ENCODE measurements at places on chromosomes 6 and 20. TPM values are rescaled to one million over a fixed set of nuclear protein-coding genes. Genes with fewer than 3 reads are reported as not detected.

Gene LAMA2
- 203 TPM for total RNA-seq

Gene ID4
- 34.1 TPM for total RNA-seq

Gene TRAPPC3L
- not detected for total RNA-seq

DNA sequence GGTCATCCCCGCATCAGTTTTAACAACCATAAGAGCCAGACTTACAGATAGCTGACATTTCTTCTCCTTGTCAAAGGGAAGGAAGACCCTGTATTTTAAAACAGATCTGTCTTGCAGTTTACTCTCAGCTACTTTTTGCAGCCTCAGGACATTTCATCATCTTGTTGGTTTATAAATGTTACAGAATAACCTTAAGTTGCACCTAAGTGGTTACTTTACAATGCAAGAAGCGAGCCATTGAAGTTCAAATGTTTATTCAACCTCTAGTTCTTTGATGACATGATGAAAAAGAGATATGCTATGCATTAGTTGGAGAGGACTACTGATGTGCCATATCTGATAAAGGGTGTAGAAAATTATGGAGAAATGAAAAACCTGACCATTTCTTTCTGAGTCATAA is 187.9 kb upstream of the COL21A1 start:
- DNase-seq, result no peak

GRCh38 chr6:43851204-43851865 is 81.3 kb downstream of the VEGFA start:
- DNase-seq, result no peak

DNA sequence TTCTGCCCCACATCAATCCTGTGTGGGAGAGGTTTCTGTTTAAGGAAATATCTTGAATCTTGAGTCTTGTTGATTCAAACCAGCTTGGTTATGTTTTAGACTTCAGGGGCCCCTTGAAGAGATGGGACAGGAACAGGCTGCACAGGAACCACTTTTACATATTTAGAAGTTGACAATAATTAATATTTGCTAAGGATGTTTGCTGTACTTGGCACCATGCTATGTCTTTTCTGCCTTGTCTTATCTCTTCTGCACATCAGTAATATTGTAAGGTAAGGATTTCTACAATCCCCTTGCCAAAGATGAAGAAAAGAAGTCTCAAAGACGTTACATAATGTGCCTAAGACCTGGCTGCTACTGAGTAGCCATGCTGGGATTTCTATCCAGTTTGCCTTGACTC is 48.0 kb upstream of the PMEPA1 start:
- no peak for DNase-seq

DNA sequence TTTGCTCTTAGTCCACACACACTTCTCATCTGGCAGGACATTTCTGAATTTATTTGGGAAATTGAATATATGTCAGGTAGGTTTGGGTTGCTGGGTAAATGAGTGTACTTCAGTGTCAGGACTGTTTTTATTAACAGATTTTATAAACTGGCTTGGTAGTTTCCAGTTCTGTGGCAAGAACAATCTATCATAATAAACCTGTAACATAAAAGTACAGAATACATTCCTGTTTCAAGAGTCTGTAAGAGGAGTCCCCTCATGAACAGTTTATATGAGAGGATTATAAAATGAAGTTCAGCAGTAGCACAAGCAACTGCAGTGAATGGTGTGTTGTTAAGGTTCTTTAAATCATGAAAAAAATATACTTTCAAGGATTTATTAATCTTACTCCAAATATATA is 81.8 kb downstream of the LAMA2 start:
- DNase-seq, result no peak

DNA sequence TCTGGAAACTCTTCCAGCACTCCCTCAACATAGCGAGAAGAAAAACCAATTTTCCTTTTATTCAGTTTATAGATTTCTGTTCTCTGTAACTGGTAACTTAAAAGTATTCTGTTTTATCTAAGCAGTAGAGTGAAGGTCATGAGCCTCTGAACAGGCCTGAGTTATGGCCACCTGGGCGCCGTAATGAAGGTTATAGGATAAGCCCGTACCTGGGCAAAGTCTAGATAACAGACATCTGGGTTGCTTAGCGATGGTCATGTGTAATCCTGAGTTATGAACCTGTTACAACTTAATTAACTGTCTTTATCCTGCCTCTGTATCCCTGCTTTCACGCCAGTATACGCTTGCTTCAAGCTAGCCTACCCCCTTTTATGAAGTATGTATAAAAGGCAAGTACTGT is 13.0 kb upstream of the FAM217A start:
- DNase-seq, result no peak

All from tibial nerve (tissue), 4 donors.